ENCODE measurements at places on chromosomes 7 and 10.

GRCh38 chr7:113122744-113123143, 4.4 kb upstream of the SMIM30 start:
- DNase-seq, result no peak

GRCh38 chr10:132841615-132841975, 55.6 kb upstream of the NKX6-2 start:
- DNase-seq, result no peak

DNA sequence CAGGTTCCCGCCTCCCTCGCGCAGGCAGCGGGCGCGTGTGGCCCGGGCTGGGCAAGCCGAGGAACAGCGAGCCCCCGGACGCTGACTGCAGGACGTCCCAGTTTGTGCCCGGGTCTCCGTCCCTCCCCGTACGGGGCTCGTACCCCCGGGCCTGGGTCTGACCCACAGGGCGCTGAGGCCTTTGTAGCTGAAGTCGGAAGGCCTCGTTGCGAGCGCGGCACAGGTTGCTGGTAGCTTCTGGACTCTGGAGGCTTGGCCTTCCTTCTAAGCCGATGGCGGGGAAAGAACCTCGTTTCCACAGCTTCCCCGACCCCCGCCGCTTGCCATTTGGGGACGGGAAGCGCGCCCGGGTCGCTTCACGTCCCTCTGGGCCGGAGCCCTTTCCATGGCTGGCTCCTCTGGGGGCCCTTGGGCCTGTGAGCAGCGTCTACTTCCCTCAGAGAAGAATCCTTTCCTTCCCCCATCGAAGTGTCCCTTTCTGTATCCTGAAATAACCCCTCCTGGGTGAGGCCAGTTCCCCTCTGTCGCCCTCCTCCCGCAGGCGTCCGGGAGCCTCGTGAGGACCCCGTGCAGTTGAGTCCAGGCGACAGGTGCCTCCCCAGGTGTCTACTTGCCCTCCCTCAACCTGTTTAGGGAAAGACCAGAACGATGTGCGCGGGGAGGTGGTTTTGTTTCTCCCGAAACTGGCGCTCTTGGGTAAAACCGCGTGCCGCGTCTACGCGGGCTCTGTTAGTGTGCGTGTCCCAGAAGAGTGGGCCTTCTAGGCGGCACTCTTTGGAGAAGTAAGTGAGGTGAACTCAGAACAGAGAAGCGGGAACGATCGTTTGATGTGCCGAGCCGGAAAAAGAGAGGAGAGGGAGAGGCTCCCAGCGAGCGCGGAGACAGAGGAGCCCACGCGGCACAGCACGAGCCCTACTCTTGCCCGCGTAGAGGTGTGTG, 9.3 kb downstream of the EVX1 start:
- peak; percentile 68 for DNase-seq

DNA sequence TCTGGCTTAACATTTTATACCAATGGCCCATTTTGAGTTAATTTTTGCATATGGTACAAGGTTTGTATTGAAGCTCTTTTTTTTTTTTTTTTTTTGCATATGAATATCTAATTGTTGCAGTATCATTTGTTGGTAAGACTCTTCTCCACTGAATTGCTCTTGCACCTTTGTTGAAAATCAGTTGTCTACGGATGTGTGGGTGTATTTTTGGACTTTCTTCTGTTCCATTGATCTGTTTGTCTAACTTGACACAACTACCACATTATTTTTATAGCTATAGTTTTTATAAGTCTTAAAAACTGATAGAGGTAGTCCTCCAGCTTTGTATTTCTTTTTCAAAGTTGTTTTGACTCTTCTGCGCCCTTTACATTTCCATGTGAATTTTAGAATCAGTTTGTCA, 53.9 kb downstream of the AHCYL2 start:
- DNase-seq, result no peak

DNA sequence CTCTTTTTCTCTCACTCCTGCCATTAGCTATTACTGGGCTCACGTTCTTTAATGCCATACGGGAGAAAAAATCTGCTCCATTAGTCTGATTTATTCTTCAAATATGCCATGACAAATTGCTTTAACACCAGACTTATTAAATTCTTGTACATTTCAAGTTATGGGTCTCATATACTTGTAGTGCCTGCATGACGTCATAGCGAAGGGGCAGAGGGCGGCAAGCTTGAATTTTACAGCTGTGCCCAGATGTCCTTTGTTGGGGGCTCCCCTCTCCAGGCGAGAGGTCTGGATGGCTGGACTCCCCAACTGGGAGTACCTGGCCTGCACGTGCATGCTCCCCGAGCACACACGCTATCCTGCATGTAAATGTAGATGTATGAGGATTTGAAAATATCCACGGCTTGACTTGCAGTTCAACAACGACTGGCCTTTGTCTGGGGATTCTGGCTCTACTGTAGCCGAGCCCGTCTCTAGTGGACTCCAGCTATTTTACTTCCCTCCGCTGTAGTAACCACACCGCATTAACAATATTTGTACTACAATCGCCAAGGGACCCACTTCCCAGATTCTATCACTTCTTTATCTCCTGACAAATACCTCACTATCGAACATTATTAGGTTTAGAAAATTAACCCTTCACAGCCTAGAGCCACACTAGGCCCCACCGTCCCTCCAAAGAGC, 79.5 kb downstream of the EBF3 start:
- no peak for DNase-seq

GRCh38 chr7:138538518-138538917, 78.5 kb downstream of the TRIM24 start:
- no peak for DNase-seq

DNA sequence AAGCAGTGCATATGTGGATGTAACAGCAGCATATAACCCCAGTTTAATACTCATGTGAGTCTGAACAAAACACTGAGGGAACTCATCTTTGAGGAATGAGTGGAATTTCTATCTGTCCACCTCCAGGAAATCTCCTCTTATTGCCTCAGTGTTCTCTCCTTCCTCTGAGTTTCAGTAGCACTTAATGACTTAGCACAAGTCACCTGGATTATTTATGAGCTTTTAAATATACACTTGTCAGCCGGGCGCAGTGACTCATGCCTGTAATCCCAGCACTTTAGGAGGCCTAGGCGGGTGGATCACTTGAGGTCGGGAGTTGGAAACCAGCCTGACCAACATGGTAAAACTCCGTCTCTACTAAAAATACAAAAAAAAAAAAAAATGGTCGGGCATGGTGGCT, 4.3 kb downstream of the LRRC20 start:
- DNase-seq, result no peak

- DNase-seq, result no peak
Observed at GRCh38 chr10:122796796-122797195, 48.9 kb downstream of the CUZD1 start.

GRCh38 chr7:1810961-1811849, 141.1 kb downstream of the ELFN1 start:
- DNase-seq, result no peak

DNA sequence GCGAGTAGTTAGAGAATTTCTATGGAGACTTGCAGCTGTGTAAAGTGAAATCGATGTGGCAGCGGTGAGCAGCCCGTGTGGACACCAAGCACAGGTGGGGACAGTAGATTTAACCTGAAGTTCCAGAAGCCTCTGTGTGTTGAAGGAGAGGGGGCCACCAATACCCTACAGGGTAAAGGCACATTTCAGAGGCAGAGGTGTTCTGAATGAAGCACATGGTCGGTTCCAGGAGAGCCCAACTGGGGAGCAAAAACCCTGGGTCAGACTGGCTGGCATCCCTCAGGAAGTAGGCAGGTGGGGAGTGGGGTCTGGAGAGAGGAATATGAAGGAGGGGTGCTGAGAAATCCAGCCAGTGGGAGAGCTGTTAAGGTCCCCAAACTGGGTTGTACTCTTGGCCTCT, 76.6 kb downstream of the CCDC3 start:
- DNase-seq, result no peak

DNA sequence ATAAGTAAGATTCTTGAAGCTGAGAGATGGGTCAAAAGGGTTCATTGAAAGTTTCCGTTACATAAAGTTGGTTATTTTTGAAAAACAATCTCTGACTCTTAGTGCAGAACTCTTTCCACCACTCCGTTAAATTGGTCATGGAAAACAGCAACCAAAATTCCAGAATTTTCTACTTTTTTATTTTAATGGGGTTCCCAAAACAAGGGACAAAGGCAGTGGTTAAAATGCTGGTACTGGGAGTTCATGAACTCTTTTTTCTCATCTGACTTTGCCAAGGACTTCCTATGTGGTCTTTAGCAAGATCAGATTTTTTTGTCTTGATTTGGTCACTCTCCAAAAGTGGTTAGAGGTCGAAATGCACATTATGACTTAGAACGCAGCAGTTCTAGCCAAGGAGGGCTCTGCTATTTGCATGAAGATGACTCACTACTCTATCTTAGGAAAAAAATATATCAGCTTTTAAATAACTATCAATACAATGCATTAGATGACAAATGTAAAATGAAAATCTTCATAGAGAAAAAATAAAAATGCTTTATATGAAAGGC, 145.7 kb downstream of the REEP3 start:
- DNase-seq, result no peak

- DNase-seq, result no peak
Observed at GRCh38 chr10:113382691-113383090, 170.2 kb upstream of the HABP2 start.

DNA sequence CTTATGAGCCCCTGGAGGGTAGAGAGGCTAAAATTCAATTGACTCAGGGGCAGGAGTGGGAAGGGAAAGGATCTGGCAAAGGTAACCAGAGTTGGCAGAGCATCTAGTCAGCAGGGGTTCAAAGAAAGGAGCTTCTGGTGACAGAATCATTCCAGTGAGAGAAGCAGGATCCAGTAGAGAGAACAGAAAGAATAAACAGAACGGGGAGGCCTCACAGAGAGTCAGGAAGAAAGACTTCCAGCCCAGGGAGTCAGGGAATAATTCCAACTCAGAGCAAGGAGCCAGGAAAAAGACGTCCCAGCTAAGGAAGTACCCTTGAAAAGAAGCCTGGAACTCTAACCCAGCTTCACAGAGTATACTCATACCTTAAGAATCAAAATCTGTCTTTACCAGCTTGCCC, 66.6 kb upstream of the CPXM2 start:
- DNase-seq, result no peak

DNA sequence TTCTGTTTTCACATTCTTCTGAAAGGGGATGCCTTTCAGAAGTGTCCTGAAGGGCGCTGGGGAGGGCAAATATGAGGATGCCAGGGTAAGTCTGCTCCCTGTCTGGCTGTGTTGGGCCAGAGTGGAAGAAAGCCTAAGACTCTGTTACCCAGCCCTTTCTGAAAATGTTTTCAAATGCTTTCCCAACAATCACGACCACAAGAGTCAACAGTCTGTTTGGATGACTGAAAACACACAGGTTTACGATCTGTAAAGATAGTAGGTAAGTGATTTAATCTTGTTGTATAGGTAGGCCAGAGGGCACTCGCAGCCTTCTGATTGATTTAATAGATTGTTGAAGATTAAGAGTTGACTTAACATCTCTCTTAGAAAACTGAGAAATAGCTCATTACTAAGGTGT, 13.2 kb downstream of the SGPL1 start:
- DNase-seq, result no peak

- DNase-seq, result peak; percentile 44
Observed at GRCh38 chr10:86649471-86650150, 4.7 kb upstream of the OPN4 start.

DNA sequence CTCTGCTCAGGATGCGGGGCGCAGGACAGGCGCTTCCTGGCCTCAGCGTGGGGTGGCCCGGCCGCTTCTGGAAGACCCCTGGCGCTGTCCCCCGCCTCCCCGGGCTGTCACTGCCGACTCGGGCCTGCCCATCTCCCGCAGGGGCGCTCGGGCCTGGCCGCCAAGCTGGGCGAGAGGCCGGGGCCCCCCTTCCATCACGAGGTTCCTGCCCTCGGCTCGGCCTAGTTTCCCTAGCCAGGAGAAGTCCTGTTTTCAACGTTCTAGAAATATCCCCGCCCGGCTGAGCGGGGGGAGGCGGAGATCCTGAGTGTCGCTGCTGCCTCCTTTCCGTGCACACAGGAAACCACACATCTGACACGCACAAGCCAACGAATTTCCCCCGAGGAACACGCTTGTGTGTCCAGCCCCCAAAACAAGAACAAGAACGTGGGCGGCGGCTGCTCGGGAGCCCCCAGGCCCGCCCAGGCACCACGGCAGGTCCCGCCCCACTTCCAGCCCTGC, 33.7 kb downstream of the AP5Z1 start:
- no peak for DNase-seq

DNA sequence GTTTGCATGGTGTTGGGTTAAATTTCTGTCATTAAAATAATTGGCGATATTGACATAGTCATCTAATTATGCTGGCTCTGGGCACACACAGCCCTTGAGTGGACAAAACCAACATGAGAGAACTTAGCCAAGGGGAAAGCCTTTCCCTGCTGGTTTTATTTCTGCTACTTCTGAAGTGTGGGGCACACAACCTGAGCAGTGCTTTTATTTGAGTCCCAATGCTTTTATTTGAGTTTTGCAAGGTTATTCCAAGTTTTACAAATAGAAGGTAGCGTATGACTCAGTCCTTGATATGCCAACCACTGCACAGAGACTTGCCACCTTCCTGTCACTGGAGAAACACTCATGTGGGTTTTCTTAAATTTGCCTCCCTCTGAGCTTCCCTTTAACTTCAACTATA, 145.7 kb downstream of the EGFR start:
- DNase-seq, result no peak

Measured in SK-N-SH (cell line).